T-helper 1 cell (primary cell): ENCODE measurements at places on chromosomes 2 and 18.

- peak; percentile 40 for DNase-seq
Measured at GRCh38 chr2:113894156-113894743, 4.4 kb downstream of the ACTR3 start.

DNA sequence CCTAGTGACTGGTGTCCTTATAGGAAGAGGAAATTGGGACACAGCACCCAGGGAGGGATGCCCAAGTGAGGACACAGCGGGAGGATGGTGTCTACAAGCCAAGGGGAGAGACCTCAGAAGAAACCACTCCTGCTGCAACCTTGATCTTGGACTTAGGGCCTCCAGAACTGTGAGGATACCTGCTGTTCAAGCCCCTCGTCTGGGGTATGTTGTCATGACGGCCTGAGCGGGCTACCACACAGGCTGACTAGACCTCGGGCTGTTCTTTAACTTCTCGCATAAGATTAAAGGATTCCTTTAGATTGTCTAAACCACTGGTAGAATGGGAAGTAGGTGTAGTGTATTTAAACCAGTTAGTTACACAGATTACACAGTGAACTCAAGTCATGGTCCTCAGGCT is 138.3 kb downstream of the ASB1 start:
- DNase-seq = no peak

- DNase-seq = no peak
Measured at GRCh38 chr2:46704041-46704440, 211.6 kb downstream of the MCFD2 start.

- DNase-seq = no peak
Measured at GRCh38 chr2:172693037-172693436, 42.6 kb upstream of the RAPGEF4 start.

DNA sequence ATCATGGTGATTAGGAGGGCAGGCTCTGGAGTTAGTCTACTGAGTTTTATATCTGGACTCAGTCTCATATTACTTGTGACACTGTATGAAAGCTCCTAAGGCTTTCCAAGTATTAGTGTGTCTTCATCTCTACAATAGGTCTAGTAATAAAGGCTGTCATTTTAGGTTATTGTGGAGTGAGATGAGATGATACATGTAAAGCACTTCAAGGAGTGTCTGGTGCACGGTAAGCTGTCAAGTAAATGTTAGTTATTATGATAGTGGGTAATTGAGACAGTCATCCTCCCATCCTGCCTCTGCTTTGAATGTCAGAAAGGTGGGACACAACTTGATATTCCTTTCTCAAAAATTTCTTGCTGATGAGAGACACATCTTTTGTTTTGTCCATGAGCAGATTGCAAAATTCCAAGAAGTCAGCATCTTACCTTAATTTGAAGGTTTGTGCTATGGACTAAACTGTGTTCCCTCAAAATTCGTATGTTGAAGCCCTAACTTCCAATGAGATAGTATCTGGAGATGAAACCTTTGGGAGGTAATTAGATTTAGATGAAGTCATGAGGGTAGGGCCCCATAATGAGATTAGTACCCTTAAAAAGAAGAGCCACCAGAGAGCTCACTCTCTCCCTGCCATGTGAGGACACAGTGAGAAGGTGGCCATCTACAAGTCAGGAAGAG is 41.4 kb upstream of the UPP2 start:
- no peak for DNase-seq

DNA sequence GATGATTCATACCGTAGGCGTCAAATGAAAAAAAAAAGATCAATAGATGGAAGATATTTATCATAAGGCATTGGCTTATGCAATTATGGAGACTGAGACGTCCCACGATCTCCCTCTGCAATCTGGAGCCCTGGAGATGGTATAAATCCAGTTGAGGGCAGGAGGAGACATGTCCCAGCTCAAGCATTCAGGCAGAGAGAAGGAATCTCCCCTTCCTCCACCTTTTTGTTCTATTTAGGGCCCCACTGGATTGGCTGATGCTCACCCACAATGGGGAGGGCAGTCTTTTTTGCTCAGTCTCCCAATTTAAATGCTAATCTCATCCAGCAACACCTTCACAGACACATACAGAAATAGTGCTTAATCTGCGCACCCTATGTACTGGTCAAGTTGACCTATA is 18.0 kb upstream of the OLA1 start:
- DNase-seq = no peak

- no peak for DNase-seq
Measured at GRCh38 chr18:48393776-48394175, 15.4 kb downstream of the ZBTB7C start.

DNA sequence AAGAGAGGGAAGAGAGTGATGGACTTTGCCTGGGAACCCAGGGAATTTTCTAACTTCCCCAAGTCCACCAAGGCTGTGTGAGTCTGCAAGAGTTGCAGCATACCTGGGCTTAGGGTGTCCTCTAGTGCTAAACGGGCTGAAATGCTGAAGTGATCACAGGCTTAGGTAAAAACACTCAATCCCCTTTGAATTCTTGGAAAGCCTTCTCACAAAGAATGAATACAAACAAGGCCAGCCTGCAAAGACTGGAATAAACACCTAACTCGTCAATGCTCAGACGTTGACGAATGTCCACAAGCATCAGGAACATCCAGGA is 30.0 kb upstream of the BMP10 start:
- DNase-seq = no peak

GRCh38 chr18:8602040-8602439 is 7.2 kb upstream of the RAB12 start:
- DNase-seq = no peak

- no peak for DNase-seq
Measured at GRCh38 chr2:172995323-172996244, 80.1 kb upstream of the MAP3K20 start.

DNA sequence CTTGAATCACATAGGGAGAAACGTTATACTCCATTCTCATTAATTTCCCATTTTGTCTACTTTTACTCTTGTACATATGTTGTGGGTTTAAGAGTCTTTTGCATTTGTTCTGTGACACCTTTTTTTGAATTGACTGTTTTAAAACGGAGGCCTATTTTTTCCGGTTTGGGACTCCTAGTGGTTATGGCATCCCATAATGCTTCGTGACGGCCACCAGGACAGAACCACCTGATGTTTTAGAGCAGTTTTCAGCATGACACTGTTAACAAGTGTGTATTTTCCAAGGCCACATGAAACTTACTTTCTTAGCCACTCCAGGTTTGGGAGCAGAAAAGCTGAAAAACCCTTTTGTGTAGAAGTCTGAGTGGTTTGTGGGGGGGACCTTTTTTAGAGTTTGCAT is 8.4 kb downstream of the SOX11 start:
- DNase-seq = no peak

- DNase-seq = no peak
Measured at GRCh38 chr18:362311-363290, 94.8 kb upstream of the THOC1 start.

DNA sequence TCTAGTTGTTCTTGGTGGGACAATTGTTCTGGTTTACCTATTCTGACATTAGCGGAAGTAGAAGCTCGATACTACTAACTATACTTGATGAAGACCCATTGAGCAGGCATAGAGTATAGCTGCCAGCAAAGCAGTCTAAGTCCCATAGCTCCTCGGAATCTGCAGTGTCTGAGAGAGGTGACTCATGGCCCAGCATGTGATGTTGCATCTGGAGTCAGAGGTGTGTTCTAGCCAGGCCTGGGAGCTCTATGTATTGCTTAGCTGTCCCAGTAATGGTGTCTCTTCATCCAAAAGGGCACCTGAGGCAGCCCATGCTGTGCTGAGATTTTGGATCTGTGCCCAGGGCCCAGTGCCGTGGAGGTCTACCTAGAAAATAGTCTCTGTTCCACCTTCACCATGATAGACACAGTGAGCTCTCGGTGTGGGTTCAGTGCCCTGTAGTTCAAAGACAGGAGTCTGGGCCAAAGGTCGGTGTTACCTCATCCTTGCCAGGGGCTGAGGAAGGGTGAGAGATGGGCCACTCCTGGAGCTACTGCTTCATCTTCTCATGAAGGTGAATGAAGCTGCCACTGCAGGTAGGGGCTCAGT is 47.3 kb downstream of the MEX3C start:
- no peak for DNase-seq

- DNase-seq = no peak
Measured at GRCh38 chr2:97766567-97766966, 53.2 kb downstream of the ZAP70 start.

- no peak for DNase-seq
Measured at GRCh38 chr2:83109284-83109683, 1349.8 kb downstream of the SUCLG1 start.

GRCh38 chr18:37582261-37582660 is 16.7 kb upstream of the CELF4 start:
- no peak for DNase-seq
